ENCODE measurements at places on chromosomes 6 and 20. TPM values are rescaled to one million over a fixed set of nuclear protein-coding genes. Genes with fewer than 3 reads are reported as not detected.

GRCh38 chr6:15909290-15910070 is 219.4 kb upstream of the MYLIP start:
- DNase-seq: no peak

GRCh38 chr6:36430351-36430750 is 12.3 kb downstream of the PXT1 start:
- no peak for DNase-seq

- DNase-seq: peak; percentile 87
Measured at GRCh38 chr6:165987483-165988301, 180.0 kb downstream of the TBXT start.

DNA sequence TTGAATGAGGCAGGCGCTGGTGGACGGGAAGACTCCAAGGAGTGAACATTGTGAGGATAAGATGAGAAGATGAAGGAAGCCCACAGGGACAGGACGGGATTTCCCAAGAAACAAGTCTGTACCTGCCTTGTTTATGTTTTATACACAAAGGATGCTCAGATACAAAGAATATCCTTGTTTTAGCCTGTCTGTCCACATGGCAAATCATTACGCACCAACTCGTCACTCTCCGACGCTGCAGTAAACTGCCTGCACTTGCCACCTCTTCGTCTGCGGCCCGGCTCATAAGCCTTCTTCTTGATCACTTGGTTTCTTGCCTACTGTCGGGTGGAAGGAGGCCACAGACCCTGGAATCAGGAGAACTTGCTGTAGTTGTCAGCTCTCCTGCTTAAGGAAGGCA is 85.4 kb downstream of the CD83 start:
- no peak for DNase-seq

DNA sequence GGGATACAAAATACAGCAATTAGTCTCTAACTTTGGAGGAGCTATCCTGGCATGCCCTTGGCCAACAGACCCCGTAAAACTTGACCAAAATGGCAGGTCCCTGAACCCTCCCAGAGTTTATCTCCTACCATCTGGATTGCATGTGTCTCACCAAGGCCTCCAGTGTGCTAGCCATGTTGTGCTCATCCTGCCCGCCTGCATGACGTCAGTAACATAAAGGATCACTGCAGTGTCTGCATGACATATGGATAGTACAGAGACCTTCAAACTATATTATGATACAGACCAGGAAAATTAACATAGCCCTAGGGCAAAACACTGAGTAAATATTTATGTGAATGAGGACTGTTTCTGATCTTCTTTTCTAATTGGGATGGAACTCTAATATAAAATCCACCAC is 25.3 kb downstream of the CPXM1 start:
- DNase-seq: no peak

Gene SPEF1
- total RNA-seq: not detected

GRCh38 chr6:137957471-137957870 is 90.4 kb downstream of the TNFAIP3 start:
- no peak for DNase-seq

Gene TSPO2
- total RNA-seq: not detected

Data from aorta (tissue), 5 donors.